ENCODE measurements at places on chromosomes 6 and 20.

GRCh38 chr6:100099189-100100074 is 105.4 kb upstream of the MCHR2 start:
- peak; percentile 19 for DNase-seq

DNA sequence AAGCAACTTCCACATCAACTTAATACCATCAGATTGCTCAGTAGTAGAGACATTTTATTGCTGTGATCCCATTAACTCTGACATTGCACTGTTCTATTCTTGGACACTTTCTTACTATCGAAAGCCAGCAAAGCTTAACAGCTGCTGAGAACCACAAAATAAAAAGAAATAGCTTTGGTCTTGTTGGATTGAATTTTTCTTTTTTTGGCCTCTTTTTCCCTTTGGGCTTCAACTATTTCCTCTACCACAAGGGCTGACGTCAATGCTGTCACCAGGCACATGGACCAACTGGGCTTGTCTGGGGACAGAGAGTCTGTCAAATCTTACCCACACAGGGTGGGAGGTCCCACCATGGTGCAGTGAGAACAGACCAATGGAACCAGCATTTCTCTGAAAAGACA is 63.4 kb upstream of the ENPP5 start:
- DNase-seq: no peak

DNA sequence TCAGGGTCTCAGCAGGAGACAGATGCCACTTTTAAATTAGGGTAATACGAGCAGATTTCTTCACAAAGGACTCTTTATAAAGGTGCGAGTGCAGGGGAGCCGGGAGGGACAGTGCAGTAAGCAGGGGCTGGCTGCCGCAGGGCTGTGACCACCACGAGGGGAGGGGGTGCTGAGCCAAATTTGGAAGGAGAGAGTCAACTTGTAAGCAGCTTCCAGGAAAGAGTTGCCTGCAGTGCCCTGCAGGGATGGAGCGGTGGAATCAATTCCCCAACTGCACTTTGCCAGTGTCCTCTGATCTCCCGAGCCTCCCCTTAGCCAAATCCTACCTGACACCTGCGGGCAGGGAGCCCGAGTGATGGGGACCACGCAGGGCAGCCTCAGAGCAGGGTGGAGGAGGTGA is 13.9 kb upstream of the CCDC167 start:
- no peak for DNase-seq

DNA sequence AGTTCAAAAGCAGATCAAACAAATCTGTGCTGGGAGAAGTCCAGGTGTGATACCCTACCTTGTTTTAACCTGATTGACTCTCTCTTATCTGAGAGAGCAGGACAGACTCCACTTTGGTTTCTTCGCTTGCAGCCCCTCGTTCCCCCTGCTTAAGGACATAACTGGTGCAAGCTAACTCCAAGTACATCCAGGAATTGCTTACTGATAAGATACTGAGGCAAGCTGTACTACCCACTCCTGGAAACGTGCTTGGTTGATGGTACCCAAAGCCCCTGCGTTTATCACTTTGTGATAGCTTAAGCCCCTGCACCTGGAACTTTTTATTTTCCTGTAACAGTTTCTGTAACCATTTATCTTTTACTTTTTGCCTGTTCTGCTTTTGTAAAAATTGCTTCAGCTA is 157.0 kb upstream of the OLIG3 start:
- DNase-seq: no peak

DNA sequence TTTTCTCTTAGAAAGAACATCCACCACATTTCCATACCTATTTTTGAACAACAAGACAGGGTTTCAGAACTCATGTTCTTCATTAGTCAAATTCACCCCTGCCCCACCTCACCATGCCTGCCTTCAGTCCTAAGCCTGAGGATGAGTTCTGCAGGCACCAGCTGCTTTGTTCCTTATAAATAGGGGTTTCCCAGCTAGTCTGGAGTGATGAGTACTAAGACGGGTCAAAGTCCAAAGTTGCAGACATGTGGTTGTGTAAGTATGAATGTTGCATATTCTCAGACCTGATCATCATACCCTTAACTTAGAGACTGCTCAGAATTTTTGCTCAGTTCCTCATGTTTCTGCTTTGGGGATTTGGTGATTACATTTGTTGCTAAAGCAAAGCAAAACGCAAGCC is 257.7 kb upstream of the CDYL start:
- DNase-seq: peak; percentile 55

DNA sequence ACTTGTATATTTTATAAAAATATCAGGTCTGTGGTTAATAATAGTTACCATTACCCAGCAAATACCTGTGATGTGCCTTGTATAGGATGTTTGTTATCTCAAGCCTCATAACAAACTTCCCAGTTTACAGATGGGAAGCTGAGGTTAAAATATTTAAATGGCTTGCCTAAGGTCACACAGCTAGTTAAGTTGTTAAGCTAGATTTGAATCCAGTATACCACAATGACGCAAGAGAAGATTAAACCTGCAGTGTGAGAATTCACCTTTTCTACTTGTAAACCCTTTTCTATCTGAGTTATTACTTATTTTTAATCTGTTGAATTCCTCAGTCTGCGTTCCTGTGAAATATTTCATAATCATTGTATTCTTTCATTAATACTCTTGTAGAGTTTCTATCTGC is 4.9 kb downstream of the DSP start:
- DNase-seq: no peak

- no peak for DNase-seq
Observed at GRCh38 chr20:38674765-38675133, 49.5 kb upstream of the SLC32A1 start.

All from RCC 7860 (cell line).